ENCODE measurements at places on chromosomes 1 and 21.

DNA sequence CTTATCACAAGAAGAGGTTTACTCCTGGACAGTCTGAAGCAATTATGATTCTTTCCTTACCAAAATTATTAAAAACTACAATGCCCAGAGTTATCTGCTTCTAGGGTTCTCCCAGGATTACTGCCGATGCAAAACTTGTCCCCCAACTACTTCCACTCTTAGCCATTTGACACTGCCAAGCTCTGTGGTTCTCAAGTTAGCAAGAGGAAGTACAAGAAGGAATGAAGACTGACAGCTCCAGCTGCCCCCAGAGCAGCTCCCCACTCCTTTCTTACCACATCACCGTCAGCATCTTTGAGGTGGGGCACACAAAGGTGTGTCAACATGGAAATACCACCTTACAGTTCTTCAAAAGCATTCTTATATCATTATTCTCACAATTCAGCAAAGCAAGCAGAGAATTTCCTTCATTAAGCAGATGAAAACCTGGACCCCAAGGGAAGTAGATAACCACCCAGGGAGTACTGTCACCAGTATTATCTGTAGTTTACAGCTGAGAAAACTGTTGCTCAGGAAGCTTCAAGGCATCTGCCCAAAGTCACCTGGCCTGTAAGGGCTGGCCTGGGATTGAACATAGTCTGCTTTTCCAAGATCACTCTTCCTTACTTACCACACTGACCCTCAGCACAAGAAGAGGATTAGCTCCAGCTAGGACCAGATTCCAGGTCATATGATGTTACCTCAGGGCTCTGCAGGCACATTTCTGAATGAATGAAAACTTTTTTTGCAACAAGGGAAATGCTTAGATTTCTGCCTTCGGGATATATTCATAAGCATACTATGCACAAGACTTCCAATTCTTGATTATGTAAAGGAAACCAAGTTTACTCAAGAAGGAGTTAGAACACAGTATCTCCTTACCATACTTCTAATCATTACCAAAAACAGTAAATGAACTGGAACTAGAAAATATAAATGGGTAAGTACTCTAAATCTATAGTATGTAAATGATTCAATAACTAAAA lies 9.3 kb downstream of the PSMG1 start:
- no peak for DNase-seq

DNA sequence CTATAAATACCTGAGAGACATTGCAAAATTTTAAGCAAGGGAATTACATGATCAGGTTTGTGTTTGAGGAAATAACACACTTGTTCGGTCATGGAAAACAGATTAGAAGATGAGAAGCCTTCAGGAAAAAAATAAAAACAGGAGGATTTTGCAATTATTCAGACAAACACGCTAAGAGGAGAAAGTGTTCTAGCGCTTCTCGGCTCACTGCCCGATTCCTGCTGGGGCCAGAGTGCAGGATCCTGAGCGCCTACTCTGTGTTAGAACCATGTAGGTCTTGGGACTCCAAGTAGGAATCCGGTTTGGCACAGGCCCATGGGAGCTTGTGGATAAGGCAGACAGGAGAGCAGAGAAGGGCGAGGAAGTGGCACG lies 8.1 kb upstream of the PRELP start:
- no peak for DNase-seq

GRCh38 chr1:160706526-160707235 lies 4.9 kb downstream of the CD48 start:
- DNase-seq, result no peak

GRCh38 chr1:78830321-78830720 lies 176.2 kb downstream of the ADGRL4 start:
- no peak for DNase-seq

- DNase-seq, result no peak
Observed at GRCh38 chr1:38118976-38119375, 72.4 kb upstream of the POU3F1 start.

GRCh38 chr1:32981003-32981901 lies 16.6 kb upstream of the RNF19B start:
- peak; percentile 77 for DNase-seq

DNA sequence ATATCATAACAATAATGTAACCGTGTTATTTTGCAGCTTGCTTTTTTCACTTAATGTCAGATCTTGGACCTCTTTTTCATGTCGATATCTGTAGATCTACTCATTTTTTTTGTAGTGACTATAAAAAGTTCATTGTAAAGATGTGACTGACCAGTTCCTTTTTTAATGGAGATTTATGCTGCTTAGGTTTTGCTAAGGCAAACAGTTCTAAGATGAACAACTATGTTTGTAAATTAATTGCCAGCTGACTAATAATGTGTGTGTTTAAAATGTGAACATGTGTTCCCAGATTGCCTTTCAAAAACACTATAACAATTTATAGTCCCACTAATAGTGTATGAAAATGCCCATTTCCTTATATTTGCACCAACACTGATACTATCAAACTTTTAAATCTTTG lies 18.1 kb upstream of the EPS8L3 start:
- DNase-seq, result no peak

DNA sequence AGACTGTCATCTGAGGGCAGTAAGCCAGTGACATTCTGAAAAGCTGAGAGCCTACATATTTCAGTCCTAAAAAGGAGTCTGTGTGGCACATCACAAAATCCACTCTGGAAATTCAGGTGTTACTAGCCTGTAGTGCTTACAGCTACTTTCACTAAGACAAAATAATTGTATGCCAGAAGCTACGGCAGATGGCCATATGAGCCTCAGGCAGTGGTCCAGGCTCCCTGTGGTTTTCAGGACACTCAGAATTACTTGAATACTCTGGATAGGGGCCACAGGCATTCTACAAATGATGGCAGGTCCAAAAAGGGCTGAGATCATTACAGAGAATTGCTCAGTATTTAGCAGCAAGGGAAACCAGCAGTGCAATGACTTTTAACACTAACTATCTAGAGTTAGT lies 527.1 kb downstream of the MRPL39 start:
- DNase-seq, result no peak

- no peak for DNase-seq
Observed at GRCh38 chr1:217091561-217091960, 368.3 kb upstream of the ESRRG start.

DNA sequence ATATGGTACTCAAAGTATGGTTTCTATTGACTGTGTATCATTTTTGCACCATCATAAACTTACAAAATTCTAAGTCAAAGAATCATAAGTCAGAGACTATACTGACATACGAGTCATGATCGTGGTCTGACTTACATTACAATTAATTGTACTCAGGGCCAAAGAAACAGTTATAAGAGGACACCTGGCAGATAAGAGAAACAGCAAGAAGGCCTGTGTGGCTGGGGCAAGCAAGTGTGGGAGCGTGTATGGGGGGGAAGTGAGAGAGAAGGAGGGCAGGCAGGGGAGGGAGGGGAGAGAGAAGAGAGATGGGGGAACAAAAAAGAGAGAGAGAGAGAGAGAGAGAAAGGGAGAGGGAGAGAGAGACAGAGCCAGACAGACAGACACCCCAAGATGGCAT lies 70.9 kb downstream of the RERE start:
- DNase-seq, result no peak

DNA sequence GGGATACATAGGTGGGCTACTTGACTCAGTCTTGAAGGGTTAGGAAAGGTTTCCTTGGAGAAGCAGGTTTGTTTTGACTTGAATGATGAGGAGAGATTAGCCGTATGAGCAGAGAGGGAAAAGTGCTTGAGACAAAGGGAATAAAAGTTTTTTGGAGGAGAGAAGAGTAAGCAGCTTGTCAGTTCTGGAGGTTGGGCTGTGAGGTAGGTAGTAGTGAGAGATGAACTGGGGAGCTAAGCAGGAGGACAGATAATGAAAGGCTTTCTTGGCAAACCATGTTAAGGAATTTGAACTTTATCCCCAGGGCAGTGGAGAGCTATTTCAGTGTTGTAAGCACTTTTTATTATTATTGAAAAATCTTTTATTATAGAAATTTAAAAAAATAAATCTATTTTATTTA lies 3.6 kb downstream of the OSBPL9 start:
- no peak for DNase-seq

- DNase-seq, result no peak
Observed at GRCh38 chr1:221718381-221719277, 23.3 kb downstream of the DUSP10 start.

- DNase-seq, result no peak
Observed at GRCh38 chr1:76759171-76759860, 108.0 kb upstream of the ST6GALNAC5 start.

- no peak for DNase-seq
Observed at GRCh38 chr1:31180338-31180737, 59.3 kb downstream of the NKAIN1 start.

DNA sequence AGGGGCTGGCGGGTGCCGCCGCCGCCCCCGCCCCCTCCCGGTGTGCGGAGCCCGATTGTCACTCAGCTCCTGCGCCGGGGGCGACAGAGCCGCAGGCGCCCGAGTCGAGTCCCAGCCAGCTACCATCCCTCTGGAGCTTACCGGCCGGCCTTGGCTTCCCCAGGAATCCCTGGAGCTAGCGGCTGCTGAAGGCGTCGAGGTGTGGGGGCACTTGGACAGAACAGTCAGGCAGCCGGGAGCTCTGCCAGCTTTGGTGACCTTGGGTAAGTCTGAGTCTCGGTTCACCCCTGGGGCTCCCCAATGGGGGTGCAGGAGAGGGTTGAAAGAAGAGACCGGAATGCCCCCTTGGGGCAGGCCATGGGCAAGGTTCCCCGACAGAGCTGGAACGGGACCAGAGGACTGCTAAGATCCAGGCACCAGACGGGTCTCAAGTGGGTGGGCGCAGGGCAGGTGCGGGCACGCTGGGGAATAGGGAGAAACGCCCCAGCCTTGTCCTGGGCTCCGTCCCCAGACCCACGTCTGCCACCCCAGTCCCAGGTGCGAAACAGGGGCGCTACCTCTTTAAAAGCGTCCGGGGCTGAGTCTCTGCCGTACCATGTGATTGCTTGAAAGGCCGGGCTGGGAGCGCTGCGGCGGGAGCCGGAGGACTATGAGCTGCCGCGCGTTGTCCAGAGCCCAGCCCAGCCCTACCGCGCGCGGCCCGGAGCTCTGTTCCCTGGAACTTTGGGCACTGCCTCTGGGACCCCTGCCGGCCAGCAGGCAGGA lies at the start of gene ADORA1:
Gene ADORA1, plus strand, starts transcription at position 61 of the 765 bp plus-strand sequence. CDS start 1,116 bp downstream, outside the sequence.
- peak; percentile 65 for DNase-seq

- DNase-seq, result no peak
Observed at GRCh38 chr1:115557715-115558114, 84.1 kb upstream of the VANGL1 start.

- peak; percentile 59 for DNase-seq
Observed at GRCh38 chr1:40625076-40625475, 40.4 kb downstream of the RIMS3 start.

- no peak for DNase-seq
Observed at GRCh38 chr1:98410082-98410481, 251.4 kb upstream of the SNX7 start.

- no peak for DNase-seq
Observed at GRCh38 chr1:207837673-207838072, 73.3 kb downstream of the CD34 start.

DNA sequence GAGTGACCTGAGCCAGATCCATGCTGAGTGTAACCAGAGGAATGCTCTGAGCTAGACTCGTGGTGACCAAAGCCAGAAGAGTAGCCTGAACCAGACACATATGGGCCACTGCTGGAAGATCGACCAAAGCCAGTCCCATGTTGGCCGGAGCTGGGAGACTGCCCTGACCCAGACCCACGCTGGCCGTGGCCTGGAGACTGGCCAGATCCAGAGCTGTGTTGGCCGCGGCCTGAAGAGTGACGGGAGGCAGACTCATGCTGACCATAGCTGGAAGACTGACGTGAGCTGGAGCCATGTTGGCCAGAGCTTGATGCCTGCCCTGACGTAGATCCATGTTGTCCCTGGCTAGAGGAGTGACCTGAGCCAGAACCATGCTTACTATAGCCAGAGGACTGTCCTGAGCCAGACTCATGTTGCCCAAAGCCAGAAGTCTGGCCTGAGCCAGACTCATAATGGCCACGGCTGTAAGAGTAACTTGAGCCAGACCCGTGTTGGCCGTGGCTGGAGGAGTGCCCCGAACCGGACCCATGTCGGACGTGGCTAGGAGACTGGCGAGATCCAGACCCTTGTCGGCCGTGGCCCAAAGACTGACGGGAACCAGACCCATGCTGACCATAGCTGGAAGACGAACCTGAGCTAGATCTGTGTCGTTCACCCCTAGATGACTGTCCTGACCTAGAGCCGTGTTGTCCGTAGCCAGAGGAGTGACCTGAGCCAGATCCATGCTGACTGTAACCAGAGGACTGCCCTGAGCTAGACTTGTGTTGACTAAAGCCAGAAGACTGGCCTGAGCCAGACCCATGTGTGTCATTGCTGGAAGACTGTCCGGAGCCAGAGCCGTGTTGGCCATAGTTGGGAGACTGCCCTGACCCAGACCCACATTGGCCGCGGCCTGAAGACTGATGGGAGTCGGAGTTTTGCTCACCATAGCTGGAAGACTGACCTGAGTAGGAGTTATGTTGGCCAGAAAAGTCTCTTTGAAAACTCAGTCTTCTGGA lies 3.5 kb downstream of the HRNR start:
- no peak for DNase-seq

DNA sequence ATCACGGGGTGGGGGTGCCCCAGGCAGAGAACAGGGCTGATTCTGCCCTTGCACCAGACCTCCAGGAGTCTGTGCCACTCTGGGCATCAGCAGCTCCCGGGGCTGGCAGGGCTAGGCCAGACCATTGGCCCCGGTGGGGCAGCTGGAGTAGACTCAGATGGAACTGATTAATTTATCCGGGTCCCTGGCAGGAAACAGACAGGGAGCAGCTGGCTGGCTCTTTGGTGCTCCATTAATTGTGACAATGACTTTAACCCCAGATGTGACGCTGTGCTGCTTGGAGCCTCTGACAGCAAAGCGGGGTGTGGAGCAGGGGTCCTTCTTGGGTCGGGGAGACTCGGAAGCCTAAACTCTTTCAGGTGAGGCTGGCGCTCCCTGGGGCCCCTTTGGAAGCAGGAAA lies 9.5 kb downstream of the EPHA8 start:
- DNase-seq, result no peak

DNA sequence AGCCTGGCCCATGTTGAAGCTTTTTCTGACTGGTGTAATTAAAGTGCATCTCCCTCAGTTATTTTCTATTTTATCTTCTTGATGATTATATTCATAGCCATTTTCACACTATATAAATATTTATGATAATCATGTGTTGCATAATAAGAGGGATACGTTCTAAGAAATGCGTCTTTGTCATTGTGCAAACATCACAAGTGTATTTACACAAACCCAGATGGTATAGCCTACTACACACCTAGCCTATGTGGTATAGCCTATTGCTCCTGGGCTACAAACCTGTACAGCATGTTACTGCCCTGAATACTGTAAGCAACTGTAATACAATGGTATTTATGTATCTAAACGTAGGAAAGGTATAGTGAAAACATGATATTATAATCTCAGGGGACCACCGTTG lies 88.1 kb downstream of the BACH1 start:
- no peak for DNase-seq

GRCh38 chr1:87560601-87561360 lies 232.1 kb downstream of the LMO4 start:
- DNase-seq, result no peak

DNA sequence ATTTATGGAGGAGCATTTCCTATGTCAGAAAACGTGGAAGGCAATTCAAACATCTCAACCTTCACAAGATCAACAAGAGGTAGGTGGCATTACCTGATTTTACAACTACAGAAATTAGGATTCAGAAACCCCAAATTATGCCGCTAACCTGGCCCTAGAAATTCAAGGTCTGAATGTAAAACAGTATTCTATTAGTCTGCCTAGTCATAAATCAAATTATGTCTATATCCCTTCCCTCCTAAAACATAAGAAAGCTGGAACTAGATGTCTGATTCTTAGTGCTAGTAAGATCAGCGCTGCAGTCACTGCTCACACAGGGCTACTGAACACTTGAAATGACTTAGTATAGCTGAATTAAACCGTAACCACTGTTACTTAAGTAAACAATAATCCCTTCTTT lies 1.4 kb downstream of the TOMM20 start:
- no peak for DNase-seq

- no peak for DNase-seq
Observed at GRCh38 chr21:26652854-26653253, 79.8 kb upstream of the CYYR1 start.

All from colonic mucosa (tissue), 4 donors.